ENCODE measurements at places on chromosomes 3 and 15.

DNA sequence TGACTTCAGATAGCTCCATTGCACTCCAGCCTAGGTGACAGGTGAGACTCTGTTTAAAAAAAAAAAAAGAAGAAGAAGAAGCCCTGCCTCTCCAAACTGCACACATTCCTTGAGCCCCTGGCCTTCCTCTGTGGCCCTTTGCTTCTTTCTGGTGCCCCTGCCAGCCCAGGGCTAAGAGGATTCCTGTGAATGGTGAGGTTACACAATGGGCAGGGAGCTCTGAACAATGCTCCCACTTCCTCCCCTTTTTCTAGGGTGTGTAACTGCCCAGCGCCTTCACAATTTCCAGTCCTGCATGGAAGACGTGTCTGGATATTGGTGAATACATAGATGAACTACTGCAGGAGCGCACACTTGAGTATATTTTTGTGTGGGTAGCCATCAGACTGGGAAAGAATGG is 3.6 kb upstream of the AMOTL2 start:
- peak; percentile 11 for DNase-seq

DNA sequence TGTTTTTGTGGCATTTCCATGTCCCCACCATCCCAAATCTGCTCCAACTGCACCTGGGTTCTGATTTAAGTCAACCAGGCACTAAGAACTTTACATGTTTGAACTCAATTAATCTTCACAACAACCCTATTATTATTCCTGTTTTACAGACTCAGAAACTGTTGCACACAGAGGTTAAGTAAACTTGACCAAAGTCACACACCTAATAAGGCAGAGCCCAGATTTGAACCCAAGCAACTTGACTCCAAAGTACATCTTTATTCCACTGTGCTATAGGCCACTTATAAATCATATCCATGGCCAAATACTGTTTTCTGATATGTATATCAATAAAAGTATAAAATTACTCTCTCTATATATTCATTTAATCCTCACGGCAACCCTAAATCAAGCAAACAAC is 16.4 kb downstream of the TM4SF18 start:
- DNase-seq, result no peak

GRCh38 chr15:67915461-67916374 is 75.9 kb upstream of the RNU6-1 start:
- no peak for DNase-seq

- no peak for DNase-seq
Measured at GRCh38 chr15:39413558-39413957, 167.3 kb upstream of the THBS1 start.

DNA sequence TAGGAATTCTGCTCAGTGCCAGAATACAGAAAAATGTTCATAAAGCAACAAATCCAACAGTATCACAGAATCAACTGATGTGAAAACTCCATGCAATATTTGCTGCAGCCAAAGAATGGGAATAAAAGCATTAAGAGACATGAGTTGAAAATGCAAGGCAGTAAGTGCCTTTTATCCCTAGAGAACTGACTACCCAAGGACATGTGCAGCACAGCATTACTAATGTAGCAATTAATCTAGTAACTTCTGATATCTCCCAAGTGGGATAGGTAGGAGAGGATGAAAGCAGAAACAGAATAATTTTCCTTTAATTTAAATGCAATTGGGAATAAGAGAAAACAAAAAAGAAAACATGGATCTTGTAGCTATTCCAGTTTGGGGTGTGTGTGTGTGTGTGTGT is 497.5 kb upstream of the CBLB start:
- no peak for DNase-seq

DNA sequence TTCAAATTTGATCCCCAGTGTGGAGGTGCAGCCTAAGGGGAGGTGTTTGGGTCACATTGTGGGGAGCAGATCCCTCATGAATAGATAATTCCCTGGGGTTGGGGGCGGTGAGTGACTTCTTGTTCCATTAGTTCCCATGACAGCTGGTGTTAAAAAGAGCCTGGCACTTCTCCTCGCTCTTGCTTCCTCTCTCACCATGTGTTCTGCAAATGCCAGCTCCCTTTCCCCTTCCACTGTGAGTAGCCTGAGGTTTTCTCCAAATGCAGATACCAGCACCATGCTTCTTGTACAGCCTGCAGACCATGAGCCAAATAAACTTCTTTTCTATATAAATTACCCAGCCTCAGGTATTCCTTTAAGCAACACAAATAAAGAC is 23.1 kb downstream of the RIOX2 start:
- DNase-seq, result no peak

DNA sequence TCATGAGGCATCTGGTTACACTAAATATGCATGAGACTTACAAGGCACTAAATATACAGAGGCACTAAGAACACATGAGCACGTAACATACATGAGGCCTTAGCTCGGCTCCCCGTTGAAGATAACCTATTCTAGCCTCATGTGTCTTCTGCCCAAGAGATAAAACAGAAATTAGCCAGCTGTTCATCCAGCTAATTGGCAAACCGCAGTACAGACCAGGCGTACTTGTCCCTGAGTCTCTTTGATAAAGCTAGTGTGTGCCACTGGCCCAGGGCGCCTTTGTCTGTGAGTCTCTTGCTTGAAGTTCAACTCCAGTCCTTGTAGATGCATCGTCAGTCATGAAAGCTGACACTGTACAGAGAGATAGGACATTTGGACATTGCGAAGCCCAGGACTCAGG is 121.9 kb upstream of the SPATA12 start:
- no peak for DNase-seq

GRCh38 chr3:151491525-151491924 is 30.7 kb upstream of the IGSF10 start:
- no peak for DNase-seq

GRCh38 chr15:54540721-54541120 is 562.5 kb downstream of the UNC13C start:
- no peak for DNase-seq

DNA sequence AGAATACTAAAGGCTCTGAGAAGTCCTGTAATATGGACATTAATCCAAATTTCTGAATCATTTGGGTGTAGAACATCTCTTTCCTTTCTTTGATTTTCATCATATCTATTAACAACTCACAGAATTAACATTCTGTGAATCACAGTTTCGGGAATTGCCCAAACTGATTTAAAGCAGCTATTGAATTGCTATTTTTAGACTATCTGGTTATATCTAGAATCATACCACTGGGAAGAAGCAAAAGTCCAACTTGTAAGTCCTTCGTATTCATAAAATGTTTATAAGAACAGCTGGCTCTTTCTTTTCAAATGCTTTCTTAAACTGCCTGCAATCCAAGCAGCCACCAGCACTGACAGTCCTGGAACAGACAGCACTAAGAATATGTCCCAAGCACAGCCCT is 733.0 kb downstream of the NTRK3 start:
- no peak for DNase-seq

DNA sequence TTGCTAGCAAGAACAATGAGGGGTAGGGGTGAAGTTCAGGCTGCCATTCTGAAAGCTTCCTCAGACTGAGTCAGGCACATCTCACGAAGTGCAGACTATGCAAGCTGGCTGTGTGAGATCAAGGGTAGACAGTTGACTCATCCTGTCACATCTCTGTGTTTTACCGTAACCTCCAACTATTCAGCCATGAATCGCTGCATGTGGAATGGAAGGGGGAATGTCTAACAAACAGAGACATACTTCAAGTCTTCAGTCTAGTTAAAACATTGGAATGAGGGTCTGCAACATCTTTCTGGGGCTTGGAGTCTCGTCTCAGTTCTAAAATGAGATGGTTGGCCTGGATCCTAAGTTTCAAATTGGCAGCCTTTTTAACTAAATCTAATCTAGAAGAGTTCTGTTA is 25.9 kb downstream of the AGTR1 start:
- DNase-seq, result no peak

DNA sequence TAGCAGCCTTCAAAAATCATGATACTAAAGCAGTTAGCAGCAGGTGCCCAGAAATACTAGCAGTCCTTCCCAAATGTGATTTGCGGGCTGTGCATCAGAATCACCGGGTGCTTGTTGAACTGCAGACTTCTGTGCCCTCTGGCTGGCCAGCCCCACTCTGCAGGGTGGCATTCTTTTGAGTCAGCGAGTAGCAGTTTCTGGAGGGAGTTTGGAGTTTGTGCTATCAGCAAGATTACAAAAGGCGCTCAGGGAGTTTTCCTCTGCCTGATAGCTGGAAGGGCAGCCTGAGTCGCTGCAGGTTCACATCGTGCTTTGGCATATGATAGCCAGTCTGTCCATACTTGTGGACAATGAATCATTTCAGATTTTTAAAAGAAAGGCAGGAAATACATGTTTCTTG is 57.6 kb downstream of the CLDN11 start:
- DNase-seq, result no peak

DNA sequence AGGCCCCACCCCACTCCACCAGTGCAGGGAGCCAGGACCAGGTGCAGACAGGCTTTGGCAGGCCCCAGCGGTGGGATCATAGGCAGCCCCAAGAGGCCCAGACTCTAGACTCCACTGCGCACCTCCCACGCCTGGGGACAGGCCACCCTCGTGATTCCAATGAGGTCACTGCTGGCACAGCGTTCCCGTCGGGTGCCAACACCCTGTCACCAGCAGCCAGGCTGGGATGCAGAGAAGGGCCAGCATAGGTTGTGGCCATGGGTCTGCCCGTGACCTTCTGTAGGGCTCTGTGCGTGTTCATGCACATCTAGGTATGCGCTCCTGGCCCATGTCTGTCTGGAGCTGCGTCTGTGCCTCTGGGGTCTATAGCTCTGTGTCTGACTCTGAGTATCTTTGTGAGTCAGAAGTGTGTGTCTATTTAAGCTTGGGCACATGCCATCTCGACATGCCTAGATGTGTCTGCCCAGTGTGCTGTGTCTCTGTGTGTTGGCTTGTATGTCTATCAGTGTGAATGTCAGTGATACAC is 13.0 kb downstream of the VIPR1 start:
- DNase-seq, result peak; percentile 65

DNA sequence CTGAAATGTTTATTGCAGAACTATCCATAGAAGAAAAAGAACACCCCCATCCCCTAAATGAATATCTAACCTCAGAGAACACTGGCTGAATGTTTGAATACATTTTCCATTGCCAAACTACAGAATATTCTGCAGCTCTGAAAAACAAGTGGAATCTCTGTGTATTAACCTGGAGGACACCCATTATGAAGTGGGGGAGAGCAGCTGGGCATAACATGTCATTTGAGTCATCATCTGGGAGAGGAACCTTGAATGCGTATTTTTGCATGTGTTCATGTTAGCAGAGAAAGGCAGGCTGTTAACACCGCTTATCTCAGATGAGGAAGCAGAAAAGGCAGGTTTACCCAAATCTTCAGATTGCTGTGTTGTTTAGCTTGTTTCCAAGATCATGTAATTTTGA is 31.5 kb downstream of the ESYT3 start:
- no peak for DNase-seq

DNA sequence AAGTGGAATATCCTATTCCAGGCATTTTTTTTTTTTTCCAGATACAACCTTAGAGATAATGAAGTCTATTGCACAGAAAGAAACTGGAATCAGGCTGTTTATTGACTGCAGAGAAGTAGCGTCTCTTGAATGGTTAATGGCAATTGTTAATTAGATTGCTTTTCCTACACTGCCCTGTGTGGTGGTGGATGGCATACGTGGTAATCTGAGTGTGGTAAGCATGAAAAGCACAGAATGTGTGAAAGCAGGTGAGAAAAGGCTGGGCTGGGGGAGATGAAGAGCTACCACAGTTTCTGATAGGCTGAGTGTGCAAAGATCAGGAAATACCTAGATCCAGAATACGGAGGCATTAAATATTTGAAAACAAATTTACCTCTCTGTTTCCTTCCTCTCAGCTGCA is 486.3 kb upstream of the TBL1XR1 start:
- DNase-seq, result no peak

- DNase-seq, result no peak
Measured at GRCh38 chr15:85615930-85616329, 178.8 kb downstream of the KLHL25 start.

- DNase-seq, result no peak
Measured at GRCh38 chr3:13417166-13417947, 2.8 kb downstream of the NUP210 start.

- no peak for DNase-seq
Measured at GRCh38 chr3:152291649-152292066, 22.9 kb downstream of the MBNL1 start.

DNA sequence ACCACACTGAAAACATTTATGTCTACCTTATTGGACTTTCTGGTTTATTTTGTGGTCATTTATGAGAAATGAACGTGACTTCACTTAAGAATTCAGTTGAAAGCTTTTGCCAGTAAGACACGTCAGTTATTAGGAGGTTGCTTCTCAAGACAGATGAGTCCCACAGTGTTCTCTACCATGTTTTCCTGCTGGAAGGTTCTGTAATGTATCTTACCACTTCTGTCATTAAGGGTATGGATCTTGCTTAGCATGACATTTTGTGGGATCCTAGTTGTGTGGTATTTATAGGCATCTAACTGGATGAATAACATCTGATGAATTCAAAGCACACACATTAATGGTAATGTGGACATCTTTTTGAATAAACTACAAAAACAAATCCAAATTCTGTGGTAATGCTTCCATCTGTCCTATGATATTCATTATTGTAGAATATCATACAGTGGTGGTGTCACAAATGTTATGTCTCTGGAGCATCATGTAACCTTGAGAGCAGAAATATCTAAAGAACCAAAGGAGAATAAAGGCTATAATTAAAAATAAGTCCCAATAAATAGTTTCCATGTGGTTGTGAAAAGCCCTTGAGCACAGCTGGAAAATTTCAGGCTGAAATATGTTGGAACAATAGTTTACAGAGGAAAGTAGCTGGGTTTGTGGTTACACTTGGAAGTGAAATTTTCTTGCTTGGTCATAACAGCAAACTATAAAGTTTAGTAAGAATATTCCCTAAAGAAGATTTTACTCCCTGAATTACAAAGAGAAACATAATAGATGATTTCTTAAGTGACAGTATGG is 61.5 kb downstream of the C3orf38 start:
- no peak for DNase-seq

GRCh38 chr15:90710436-90711027 is 6.6 kb upstream of the BLM start:
- no peak for DNase-seq
